Activated T-helper 1 cell treated with anti-CD3 and anti-CD28 coated beads, Interleukin-2, amount 50 U/mL, for 16 hours (primary cell): ENCODE measurements at places on chromosomes 5 and 9.

DNA sequence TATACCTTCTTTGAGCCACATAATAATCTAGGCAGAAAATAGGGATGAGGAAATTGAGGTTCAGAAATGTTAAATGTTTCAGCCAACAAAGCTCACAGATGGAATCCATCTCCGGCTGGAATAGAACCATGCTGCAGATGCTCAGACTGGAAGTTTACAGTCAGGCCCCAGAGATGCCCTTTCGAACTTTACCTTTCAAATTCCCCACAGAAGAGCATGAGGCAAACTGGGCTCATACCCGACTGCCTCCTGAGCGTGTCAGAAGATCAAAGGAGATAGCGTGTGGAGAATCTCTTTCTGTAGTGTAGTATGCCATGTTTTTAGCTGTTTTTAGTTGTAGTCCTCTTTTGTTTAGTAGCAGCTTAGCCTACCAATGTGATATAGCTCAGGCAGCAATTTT is 72.0 kb upstream of the DAP start:
- DNase-seq = no peak

GRCh38 chr5:149372076-149372795 is 6.9 kb downstream of the IL17B start:
- DNase-seq = no peak

- no peak for DNase-seq
These were observed 18.0 kb upstream of the GABBR2 start for GRCh38 chr9:98726735-98727134.

DNA sequence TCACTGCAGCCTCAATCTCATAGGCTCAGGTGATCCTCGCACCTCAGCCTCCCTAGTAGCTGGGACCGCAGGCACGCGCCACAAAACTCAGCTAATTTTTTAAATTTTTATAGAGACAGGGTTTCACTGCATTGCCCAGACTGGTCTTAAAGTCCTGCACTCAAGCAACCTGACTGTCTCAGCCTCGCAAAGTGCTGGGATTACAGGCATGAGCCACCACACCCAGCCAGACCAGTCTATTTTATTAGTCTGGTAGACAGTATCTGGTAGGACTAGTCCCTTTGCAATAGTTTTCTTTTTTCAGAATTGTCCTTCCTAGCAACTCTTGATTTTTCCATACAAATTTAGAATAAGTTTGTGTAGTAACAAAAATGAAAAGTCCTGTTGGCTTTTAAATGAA is 14.1 kb upstream of the GPR150 start:
- DNase-seq = no peak

GRCh38 chr9:7467186-7467585 is 332.4 kb downstream of the DMAC1 start:
- DNase-seq = no peak

DNA sequence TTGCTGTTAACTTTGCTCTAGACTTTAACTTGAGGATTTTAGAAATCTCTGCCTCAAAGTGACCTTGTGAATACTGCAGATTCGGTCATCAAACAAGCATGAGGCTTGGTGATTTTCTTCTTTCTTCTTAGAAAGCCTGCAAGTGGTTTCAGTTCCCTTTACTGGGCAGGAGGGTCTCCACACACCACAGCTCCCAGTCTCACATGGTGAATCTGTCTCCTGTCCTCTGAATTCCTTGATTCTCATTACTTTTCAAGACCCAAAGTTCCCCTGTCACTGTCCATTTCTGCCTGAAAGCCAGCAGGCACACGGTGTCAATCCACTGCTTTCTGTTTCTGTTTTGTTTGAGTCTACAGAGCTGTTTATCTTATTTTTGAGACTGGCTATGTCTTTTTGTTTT is 14.1 kb downstream of the HSPB3 start:
- DNase-seq = no peak

- DNase-seq = no peak
These were observed 163.6 kb upstream of the TLE4 start for GRCh38 chr9:79408200-79408599.

- DNase-seq = no peak
These were observed 7.5 kb downstream of the ADAMTS13 start for GRCh38 chr9:133429641-133430161.

DNA sequence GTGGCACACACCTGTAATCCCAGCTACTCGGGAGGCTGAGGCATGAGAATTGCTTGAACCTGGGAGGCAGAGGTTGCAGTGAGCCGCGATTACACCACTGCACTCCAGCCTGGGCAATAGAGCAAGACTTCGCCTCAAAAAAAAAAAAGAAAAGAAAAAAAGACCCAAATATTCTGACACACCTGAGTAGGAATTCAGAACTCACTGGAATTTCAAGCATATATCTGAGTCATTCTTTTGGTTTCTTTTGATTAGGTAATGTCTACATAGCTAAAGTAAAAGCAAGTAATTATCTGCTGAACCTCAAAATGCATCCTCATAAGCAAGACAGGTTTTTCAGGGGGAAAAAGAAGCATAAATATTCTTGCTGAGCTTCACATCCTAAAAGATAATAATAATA is 35.9 kb downstream of the ANKRD31 start:
- DNase-seq = no peak

GRCh38 chr5:135255461-135256178 is 143.4 kb downstream of the MACROH2A1 start:
- no peak for DNase-seq

DNA sequence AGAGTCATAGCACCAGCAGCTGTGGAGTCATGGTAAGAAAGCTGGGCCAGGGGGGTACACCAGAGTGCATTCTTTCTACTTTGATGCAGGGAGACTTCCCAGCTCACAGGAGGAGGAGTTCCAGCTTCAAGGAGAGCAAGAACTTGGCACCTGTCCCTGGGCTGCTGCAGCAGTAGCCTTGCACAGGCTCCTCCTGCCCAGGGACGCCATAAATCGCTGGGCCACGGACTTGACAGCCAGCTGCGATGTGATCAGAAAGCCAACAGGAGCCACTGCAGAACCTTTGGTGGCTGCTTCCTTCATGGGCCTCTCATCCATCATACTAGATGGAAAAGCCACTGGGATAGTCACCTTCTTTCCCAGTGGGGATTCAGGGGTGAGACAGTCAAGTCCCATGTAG is 234.7 kb downstream of the NMUR2 start:
- no peak for DNase-seq

GRCh38 chr5:36651761-36652685 is 45.6 kb downstream of the SLC1A3 start:
- no peak for DNase-seq

DNA sequence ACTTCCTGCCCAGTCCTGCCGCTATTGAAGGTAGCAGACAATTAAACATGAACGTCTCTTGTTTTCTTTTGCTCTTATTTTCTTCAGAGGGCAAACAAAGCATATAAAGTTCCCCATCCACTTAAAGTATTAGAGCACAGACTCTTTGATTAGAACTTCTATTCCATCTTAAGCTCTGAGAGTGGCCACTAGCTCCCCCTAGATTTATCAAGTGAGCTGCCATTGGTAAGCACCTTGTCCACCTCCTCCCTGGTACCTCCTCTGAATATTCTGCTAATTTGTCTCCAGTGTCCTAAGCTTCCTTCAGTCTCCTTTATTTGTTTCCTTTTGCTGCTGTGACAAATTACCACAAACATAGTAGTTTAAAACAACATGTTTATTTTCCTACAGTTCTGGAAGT is 264.3 kb upstream of the KCNN2 start:
- DNase-seq = no peak

DNA sequence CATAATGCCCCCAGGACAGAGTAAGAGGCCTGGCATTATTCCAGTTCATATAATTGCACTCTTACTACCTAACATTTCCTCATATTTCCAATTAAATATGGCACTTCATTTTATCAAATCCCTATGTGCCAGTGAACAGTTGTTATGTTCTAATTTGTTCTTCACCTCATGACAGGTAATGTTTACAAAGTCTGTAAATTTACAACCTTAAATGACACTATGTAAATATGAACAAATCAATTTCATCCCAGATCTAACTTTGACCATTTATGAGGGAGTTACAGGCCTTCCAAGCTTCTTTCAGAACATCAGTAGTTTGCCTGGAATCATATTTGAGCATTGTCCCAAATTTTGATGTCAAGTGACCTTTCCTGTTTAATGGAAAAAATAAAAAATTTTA is 592.6 kb upstream of the CDH6 start:
- DNase-seq = no peak

DNA sequence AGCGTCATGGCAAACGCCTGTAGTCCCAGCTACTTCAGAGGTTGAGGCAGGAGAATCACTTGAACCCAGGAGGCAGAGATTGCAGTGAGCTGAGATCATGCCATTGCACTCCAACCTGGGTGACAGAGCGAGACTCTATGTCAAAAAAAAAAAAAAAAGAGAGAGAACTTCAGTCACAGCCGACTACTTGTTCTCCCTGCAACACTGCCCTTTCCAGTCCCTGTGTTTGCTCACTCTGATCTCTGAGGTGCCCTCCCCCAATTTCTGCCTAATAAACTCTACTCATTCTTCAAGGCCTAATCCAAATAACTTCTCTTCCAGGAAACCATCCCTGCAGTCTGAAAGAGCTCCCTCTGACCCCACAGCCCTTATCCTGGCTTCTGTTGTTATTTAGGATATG is 28.1 kb downstream of the GFRA3 start:
- DNase-seq = no peak

DNA sequence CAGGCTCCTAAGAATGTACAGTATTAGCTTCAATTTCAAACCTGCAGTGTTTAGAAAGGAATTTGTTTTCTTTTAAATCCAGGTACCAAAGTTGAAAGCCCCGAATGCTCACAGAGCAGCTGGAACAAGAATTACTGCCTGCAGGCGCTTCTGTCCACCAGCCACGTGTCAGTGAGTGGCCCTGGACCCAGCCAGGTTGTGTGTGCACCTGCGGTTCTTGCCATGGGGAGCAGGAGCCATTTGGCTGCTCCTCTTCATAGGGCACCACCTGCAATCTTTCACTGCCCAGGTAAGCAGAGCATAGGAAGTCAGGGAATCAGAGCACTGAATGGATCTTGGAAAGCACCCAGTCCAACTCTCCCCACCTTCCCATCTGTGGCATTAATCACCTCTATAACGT is 79.5 kb upstream of the PIP5K1B start:
- DNase-seq = no peak

GRCh38 chr5:170892196-170892595 is 30.4 kb downstream of the RANBP17 start:
- DNase-seq = no peak

DNA sequence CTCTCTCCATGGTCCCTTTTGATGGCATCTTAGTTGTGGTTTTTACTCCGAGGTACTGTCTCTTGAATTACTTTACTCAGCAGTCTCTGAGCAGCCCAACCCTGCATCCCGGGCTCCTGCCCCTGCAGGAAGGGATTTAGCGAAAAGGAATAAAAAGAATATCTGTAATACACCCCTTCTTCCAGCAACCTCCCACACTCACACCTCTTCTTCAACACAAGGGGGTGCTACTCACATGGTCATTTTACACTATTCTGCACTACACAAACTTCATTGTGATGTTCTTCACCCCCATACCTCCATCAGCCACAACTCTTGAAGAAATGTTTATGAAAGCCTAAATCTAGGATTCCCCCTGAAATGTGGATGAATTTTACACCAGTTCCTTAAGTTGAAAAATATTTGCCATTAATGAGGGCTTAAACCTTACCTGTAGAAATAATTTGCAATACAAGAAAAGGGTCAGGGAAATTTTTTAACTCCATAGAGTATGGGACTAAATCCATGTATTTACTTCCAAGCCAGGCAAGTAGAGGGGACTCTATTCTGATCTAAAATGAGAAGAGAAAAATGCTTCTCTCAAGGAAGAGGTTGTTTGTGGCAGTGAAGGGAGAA is 26.0 kb downstream of the TPD52L3 start:
- DNase-seq = no peak

DNA sequence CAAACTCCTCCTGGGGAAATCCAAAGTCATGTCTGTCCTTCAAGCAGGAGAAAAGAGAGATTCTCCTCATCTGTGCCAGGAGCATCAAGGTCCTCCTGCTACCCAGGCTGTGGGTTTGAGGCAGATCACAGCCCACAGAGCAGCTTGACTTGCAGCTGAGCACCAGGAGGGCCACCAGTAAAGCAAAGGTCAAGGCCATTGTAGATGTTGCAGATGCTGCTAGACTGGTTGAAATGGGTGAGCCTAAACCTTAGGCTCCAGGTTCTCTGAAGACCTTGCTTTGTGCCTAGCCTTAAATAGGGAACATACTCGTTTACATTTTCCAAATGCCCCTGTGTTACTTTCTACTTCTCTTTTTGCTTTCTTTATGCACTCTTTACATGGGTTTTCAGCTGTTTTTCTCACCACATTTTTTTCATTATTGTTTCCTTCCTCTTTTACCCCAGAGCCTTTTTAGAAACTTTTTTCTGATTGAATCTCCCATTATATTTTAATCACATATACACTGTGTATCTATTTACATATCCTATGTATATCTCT is at the start of gene IFNA2:
Gene IFNA2, minus strand, starts transcription at position 268 of the 540 bp plus-strand sequence. Its CDS starts 69 bp downstream, at position 199.
- no peak for DNase-seq

- DNase-seq = no peak
These were observed 288.6 kb upstream of the DAB2 start for GRCh38 chr5:39713250-39713916.

GRCh38 chr5:32522429-32523143 is 62.8 kb upstream of the SUB1 start:
- DNase-seq = no peak

GRCh38 chr9:126528111-126528510 is 85.6 kb upstream of the LMX1B start:
- DNase-seq = no peak

DNA sequence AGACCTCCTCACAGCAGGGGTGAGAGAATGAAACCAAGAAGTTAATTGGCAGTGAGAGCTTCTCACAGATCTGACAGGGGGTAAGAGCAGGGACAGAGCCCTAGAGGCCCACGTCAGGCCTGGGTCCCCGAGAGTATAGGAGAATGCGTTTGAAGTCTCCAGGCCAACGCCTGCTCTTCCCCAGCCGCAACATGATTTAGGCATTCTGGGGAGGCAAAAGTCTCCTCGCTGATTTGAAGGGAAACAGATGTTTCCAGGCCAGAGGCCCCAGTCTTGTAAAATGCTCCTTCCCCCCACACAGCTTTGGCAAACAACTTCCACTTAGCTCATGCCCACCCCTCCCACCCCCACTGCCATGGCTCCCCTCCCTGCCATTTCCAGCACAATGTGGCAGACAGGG is 239.2 kb upstream of the TRIM32 start:
- no peak for DNase-seq

DNA sequence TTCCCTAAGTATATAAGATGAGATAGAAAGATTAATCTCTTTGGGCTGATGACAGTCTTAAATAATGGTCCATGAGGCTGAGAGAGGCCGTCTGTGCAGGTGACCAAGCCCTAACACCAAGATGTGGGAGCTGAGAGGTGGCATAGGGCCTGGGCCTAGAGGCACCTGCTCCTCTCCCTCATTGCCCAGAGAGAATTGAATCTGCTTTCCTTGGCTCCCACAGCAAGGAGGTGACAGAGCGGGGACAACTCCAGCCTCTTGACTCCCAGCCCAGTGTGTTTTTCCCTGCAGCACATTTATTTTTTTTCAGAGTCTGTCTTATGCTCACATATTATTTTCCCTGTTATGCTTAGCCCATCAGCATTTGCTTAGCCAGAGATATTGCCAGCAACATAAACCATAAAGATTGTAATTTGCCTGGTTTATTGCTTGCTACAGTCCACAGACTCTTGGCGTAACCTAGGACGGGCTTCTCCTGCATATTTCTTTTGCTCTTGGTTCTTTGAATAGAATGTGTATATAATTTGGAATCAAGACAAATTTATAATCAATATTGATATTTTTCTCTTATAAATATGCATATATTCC is 105.6 kb downstream of the NTRK2 start:
- DNase-seq = no peak
